ENCODE measurements at places on chromosomes 1 and 21. TPM values are rescaled to one million over a fixed set of nuclear protein-coding genes. Genes with fewer than 3 reads are reported as not detected.

- DNase-seq = no peak
Observed at GRCh38 chr1:7879228-7879627, 26.4 kb upstream of the UTS2 start.

VWA1 gene
- 63.9 TPM for polyA plus RNA-seq

DNA sequence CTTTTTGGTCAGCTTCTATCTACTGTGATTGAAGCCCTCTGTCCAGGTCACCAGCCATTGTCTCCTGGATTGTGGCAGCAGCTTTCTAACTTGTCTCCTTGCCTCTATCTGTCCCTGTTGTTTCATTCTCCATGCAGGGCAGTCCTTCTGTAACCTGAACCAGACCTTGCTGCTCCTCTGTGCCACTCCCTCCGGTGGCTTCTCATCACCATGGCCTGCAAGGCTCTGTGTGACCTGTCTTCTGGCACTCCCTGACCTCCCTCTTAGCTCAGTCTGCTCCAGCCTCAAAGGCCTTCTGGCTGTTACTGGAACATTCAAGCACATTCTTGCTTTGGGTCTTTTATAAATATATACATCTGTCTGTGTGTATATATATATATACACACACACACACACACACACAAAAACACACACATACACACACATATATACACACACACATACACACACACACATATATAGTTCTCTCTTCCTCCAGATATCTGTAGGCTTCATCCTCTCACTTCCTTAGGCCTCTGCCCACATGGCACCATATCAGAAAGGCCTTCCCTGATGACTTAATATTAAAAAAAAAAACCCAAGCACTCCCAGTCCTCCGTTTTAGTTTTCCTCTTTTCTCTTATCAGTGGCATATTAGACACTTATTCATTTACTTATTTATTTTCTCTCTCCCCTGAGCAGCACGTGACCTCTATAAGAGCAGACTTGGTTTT, 21.2 kb upstream of the JUN start:
- DNase-seq = no peak

SPATA21 gene
- 0.33 TPM for polyA plus RNA-seq

ARPC5 gene
- polyA plus RNA-seq = 146 TPM
